ENCODE measurements at places on chromosomes 7 and 10. TPM values are rescaled to one million over a fixed set of nuclear protein-coding genes. Genes with fewer than 3 reads are reported as not detected.

Gene OR2A2
- not detected for total RNA-seq

Gene BCCIP
- 21.2 TPM for total RNA-seq

Gene P4HA1
- total RNA-seq = 43.7 TPM

Gene SH2D4B
- not detected for total RNA-seq

Gene TRPV5
- total RNA-seq = not detected

Gene AKR1C2
- total RNA-seq = 19.7 TPM

Gene SERPINE1
- total RNA-seq = 237 TPM

Gene CLDN3
- 0.83 TPM for total RNA-seq

Gene PPP1R17
- total RNA-seq = not detected

Gene AGR3
- not detected for total RNA-seq

Gene YKT6
- total RNA-seq = 133 TPM

- no peak for DNase-seq
Observed at GRCh38 chr7:81676105-81676811, 93.6 kb downstream of the HGF start.

- DNase-seq = no peak
Observed at GRCh38 chr7:69739931-69740431, 141.7 kb downstream of the AUTS2 start.

DNA sequence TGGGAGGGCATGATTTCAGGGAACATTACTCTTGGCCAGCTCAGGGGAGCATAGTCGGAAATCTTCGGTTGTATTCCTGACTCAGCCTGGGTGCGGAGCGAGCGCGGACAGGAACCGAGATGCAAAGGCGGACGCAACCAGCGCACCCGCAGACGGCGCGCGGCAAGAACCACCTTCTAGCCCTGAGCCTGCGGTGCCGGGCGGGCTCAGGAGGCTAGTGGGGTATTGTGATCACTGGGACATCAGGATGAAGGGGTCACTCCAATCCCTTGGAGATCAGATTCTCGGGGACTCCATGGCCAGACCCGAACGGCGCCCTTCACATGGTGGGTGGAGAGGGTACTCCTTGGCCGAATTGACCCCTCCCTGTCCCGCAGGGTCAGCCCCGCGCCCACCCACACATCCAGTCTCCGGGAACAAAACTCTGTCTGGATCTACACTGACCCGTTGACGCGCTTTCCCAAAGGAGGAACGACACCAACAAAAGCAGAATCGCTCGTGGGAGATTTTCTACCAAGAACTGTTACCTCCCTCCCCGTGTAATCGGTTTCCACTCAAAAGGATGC lies 730.5 kb downstream of the ZWINT start:
- no peak for DNase-seq

DNA sequence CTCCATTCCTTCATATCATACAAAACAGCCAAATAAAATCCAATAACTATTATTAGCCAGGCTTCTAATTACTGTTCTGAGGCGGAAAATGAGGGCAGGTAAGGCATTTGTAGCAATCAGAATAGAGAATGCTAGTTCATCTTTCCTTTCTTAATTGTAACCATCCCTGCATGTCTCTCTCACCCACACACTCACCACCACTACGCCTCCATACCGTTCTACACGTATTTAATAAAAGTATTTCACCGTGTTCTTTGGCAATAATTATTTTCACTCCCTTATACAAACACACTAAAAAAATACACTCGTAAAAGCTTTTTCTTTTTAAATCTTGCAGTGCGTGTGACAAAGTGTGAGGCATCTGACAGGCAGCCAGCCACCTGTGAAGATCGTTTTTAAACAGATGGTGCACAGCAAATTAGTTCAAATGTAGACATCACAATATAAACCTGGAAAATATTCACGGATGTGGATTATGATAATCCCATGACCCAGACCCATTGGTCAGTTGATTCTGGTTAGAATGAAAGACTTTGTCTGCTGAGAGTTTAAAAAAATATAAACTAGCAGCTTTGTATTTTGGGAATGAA lies 653.6 kb downstream of the REEP3 start:
- no peak for DNase-seq

GRCh38 chr7:23887660-23888059 lies 177.6 kb downstream of the STK31 start:
- DNase-seq = no peak

- peak; percentile 82 for DNase-seq
Observed at GRCh38 chr7:518630-519483, 789 bp downstream of the PDGFA start.

DNA sequence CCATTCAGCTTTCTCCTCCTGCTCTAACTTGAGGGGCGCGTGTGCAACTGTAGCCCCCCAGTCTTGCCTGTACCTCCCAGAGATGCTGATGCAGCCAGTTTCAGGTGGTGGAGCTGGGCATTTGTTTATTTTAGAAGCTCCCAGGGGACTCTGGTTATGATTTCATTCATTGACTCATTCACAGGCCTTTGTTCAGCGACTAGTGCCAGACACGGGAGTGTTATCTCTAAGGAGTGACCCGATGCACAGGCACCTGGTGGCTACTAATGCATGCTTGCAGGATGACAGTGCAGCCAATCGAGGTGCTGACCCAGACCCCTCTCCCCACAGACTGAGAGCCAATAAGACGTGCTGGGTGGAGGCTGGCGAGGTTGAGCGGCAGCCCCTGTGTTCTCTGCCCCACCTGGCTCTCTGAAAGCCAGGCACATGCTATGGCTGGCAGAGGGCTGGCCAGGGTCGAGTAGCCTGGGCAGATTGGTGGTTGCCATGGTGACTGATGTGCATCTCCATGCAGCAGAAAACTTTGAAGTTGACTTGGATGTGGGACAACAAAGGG lies 19.7 kb upstream of the SLC18A2 start:
- peak; percentile 65 for DNase-seq

GRCh38 chr10:62027841-62028501 lies 126.5 kb downstream of the ARID5B start:
- peak; percentile 85 for DNase-seq

DNA sequence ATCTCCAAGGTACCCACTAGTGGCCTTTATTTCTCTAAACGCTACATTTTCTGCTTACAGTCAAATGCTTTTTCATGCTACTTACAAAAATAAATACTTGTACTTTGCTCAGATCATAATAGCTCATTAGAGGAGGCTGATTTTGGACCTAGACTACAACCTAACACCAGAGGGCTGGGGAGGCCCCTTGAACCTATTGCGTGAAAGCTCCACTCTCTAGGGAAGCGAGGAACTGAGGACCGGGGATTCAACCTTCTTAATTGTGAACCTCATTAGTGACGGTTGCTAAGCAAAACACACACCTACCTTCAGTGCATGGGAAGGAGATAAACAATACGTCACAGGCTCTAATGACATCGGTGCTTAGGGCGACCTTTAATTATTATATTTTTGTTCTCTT lies 92.1 kb downstream of the EBF3 start:
- DNase-seq = no peak

- DNase-seq = no peak
Observed at GRCh38 chr7:6149996-6150395, 118.8 kb downstream of the ANKRD61 start.

- no peak for DNase-seq
Observed at GRCh38 chr10:24971374-24971773, 19.0 kb upstream of the PRTFDC1 start.

GRCh38 chr10:34216348-34216945 lies 598.6 kb downstream of the PARD3 start:
- no peak for DNase-seq

GRCh38 chr7:4706384-4707216 lies 24.5 kb downstream of the FOXK1 start:
- DNase-seq = no peak

- no peak for DNase-seq
Observed at GRCh38 chr7:10930551-10930950, 43.1 kb upstream of the PHF14 start.

DNA sequence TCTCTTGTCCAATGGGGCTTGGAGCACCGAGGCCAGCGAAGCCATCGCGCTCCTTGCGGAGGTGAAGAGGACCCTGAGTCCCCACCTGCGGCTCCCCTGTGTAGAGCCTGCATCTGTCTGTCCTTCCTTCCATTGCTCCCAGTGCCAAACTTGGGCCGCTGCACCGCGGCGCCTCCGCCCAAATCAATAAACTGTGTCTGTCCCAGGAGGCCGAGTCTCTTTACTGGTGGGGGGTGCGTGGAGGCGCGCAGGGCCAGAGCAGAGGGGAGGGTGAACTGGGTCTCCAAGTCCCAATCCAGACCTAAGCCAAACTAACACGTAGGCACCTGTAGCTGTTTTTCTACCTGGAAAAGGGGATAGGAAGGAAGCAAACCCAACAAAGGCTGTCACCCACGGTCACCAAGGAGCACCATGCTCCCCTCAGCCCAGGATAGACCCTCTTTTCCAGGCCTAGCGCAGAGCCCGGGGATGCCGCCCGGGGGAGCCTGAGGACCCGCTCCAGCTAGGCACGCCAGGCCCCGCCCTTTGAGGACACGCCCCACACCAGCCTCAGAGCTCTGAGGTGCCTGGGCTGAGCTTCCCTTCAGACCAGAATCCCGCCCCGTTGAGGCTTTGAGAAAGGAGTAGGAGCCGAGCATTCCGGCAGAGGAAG lies 1.2 kb upstream of the CHAT start:
- no peak for DNase-seq

DNA sequence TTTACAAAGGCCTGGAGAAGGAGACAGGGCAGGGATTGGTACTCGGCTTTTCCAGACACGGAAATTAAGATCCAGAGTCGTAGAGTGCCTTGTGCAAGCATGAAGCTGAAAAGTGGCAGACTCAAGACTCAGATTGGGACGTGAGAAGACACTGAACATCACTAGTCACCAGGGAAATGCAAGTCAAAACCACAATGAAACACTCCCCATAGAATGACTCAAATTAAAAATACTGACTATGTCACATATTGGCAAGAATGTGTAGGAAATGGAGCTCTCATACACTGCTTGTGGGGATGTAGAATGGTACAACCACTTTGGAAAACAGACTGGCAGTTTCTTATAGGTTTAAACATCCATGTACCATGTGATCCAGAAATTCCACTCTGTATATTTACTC lies 472.0 kb downstream of the RPS24 start:
- DNase-seq = peak; percentile 24

- no peak for DNase-seq
Observed at GRCh38 chr10:116300542-116300941, 23.7 kb upstream of the CCDC172 start.

GRCh38 chr7:123871998-123872867 lies 27.3 kb downstream of the HYAL4 start:
- peak; percentile 45 for DNase-seq

DNA sequence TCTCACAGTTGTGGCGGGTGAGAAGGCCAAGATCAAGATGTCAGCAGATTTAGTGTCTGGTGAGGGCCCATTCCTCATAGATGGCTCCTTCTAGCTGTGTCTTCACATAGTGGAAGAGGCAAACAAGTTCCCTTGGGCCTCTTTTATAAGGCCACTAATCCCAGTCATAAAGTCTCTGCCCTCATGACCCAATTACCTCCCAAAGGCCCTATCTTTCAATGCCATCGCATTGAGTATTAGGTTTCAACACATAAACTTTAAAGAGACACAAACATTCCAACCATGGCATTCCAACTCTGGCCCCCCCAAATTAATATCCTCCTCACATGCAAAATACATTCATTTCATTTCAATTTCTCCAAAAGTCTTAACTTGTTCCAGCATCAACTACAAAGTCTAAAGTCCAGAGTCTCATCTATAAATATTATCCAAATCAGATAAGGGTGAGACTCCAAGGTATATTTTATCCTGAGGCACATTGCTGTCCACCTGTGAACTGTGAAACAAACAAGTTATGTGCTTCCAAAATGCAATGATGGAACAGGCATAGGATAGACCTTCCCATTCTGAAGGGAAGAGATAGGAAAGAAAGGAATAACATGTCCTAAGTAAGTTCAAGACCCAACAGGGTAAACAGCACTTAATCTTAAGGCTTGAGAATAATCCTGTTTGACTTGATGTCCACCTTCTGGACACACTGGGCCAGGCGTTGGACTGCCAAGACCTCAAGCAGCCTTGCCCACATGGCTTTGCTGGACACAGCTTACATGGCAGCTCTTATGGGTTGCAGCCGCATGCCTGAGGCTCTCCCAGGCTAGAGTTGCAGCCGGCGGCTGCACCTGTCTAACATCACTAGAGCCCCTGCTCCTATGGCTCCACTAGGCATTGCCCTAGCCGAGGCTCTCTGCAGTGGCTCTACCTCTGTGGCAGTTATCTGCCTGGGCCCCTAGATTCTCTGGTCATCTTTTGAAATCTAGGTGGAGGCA lies 312.8 kb downstream of the TNS3 start:
- DNase-seq = no peak

- no peak for DNase-seq
Observed at GRCh38 chr10:31013331-31013730, 18.3 kb downstream of the ZNF438 start.
